WTC11 (cell line): ENCODE measurements at places on chromosomes 6 and 20. TPM values are rescaled to one million over a fixed set of nuclear protein-coding genes. Genes with fewer than 3 reads are reported as not detected.

GRCh38 chr6:17881085-17881858 is 106.2 kb downstream of the KIF13A start:
- H3K27ac ChIP-seq = no peak overlapping the region
- H3K27me3 ChIP-seq = no peaks in the 10 kb centered on the region
- H3K4me3 ChIP-seq = no peak overlapping the region

GRCh38 chr6:104860221-104860620 is 502 bp upstream of the HACE1 start:
- H3K4me3 ChIP-seq = peak overlapping the region; percentile 97
- no peaks in the 10 kb centered on the region for H3K36me3 ChIP-seq
- peaks cover 20% of the 10 kb centered on the region for H3K4me1 ChIP-seq
- H3K27me3 ChIP-seq = peaks cover 5% of the 10 kb centered on the region; the same call in 1 of the 2 replicates
- no peak for DNase-seq

DNA sequence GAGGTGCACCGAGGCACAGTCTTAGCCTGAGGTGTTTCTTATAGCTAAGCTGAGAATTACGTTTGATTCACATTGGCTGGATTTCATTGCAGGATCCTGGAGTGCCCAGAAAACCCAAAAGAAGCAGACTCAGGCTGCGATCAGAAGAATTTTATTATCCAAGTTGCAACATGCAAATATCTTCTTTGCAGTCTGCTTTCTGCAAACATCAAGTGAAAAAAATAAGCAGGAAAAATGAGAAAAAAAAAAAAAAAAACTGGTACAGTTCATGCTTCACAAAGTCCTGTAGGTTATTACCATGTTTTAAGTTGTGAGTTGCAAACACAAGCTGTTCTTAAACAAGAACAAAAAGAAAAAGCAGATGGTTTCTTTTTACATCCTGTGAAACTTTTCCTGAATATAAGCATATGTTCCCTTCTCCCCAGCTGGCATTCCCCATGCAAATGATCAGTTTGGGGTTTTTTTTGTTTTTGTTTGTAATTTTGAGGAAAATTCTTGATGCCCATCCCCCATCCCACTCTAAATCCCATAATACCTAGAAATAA is 349.0 kb downstream of the CBLN4 start:
- H3K4me1 ChIP-seq = no peaks in the 10 kb centered on the region
- peaks cover 9% of the 10 kb centered on the region for H3K27me3 ChIP-seq
- DNase-seq = no peak

- DNase-seq = peak; percentile 45
- peaks cover 16% of the 10 kb centered on the region for H3K36me3 ChIP-seq
- H3K4me1 ChIP-seq = peaks cover 2% of the 10 kb centered on the region; the same call in 1 of the 2 replicates
- peak overlapping the region; percentile 85 for H3K4me3 ChIP-seq
- no peak overlapping the region for H3K27ac ChIP-seq
- H3K27me3 ChIP-seq = peaks cover 46% of the 10 kb centered on the region
Measured at GRCh38 chr20:30488941-30489613, 768.4 kb upstream of the DEFB115 start.

GRCh38 chr6:163341224-163342061 is 73.1 kb upstream of the QKI start:
- peaks cover 17% of the 10 kb centered on the region for H3K27me3 ChIP-seq
- H3K4me3 ChIP-seq = no peak overlapping the region
- DNase-seq = no peak
- H3K36me3 ChIP-seq = no peaks in the 10 kb centered on the region
- H3K27ac ChIP-seq = no peak overlapping the region

DNA sequence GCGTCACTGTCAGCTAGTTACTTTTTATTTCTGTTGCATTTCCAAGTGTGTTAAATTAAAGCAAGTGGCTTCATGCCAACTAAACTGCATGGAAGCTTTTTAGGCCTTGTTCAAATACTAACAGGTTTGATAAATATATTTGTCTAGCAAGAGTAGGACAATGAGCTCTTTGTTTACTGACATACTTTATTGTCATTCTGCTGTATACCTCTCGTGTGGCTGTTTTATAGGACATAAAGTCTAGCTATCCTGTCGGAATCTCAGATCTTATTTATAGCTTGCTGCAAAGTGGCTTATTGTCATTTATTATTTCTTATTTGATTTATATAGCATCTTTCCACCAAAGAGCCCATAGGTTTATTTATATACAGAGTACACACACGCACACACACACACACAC is 711.1 kb downstream of the KIF16B start:
- H3K4me1 ChIP-seq = peaks cover 7% of the 10 kb centered on the region; the same call in 1 of the 2 replicates
- DNase-seq = no peak
- H3K27me3 ChIP-seq = no peaks in the 10 kb centered on the region
- 0 out of 2 replicates have a peak, but pooled peaks cover 5% of the 10 kb centered on the region for H3K36me3 ChIP-seq
- H3K4me3 ChIP-seq = no peak overlapping the region

GRCh38 chr6:4924661-4925271 is 79.1 kb downstream of the RPP40 start:
- peaks cover 6% of the 10 kb centered on the region for H3K36me3 ChIP-seq
- DNase-seq = no peak
- no peaks in the 10 kb centered on the region for H3K27me3 ChIP-seq
- peak overlapping the region; percentile 89 for H3K27ac ChIP-seq
- peaks cover 88% of the 10 kb centered on the region for H3K4me1 ChIP-seq

GRCh38 chr6:44067173-44068139 is 59.8 kb downstream of the MRPL14 start:
- no peak for DNase-seq
- no peaks in the 10 kb centered on the region for H3K36me3 ChIP-seq
- no peak overlapping the region for H3K4me3 ChIP-seq
- no peaks in the 10 kb centered on the region; the same call in 1 of the 2 replicates for H3K27me3 ChIP-seq
- peaks cover 19% of the 10 kb centered on the region for H3K4me1 ChIP-seq
- H3K27ac ChIP-seq = no peak overlapping the region

DNA sequence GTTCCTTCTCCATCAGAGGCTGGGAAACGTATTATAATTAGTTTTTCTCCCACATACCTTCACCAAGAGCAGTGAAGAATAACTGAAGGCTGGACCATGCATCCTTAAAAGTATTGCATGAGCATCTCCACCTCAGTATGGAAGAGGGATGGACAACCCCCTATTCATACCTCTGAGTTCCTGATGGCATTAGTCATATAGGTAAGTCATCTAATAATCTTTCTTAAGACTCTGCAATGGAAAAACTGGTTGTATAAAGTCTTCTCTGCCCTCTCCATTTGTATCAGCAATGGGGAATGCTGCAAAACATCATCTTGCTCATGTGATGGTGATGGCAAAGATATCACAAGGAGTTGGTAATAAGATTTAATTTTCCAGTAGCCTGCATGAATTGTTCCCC is 24.5 kb downstream of the PGM3 start:
- no peak overlapping the region for H3K4me3 ChIP-seq
- H3K27me3 ChIP-seq = no peaks in the 10 kb centered on the region
- H3K4me1 ChIP-seq = no peaks in the 10 kb centered on the region
- peaks cover 73% of the 10 kb centered on the region for H3K36me3 ChIP-seq

- no peak overlapping the region for H3K4me3 ChIP-seq
- H3K27me3 ChIP-seq = no peaks in the 10 kb centered on the region
- no peak for DNase-seq
- peaks cover 42% of the 10 kb centered on the region for H3K4me1 ChIP-seq
- no peaks in the 10 kb centered on the region for H3K36me3 ChIP-seq
Measured at GRCh38 chr20:51423290-51423667, 119.2 kb downstream of the NFATC2 start.

DNA sequence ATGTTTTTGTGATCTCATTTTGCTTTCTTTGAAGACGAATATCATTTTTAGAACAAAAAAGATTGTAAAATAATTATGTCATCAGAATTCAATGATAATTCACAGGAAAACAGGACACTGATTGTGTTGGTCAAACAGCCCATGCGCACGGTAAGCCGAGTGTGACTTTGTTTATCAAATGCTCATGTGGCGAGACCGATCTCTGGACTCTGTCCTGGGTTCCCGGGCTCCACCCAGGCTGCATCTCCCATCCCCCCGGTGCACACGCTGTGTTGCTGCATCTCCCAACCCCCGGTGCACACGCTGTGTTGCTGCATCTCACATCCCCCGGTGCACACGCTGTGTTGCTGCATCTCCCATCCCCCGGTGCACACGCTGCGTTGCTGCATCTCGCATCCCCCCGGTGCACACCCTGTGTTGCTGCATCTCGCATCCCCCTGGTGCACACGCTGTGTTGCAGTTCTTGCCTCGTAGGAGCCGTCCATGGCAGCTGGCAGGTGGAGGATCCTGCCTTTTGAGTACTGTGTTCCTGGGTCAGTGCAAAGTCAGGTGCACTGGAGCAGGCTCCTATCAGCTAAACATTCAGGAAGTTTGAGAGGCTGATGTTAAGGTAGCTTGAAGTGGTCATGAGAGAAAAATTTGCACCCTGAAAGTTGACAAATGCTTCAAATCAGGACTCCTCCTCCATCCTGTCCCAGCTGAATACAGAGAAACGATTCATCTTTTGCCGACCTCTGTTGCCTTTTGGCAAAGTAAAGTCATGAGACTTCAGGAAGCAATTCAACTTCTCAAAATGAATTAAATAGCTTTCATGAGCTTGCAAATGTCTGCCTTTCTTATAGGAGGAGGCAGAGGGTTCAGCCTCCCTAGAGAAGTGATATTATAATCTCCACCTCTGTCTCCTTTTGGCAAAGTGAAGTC is 77.1 kb upstream of the FRMD1 start:
- DNase-seq = no peak
- H3K27me3 ChIP-seq = no peaks in the 10 kb centered on the region; the same call in 1 of the 2 replicates
- no peaks in the 10 kb centered on the region for H3K36me3 ChIP-seq
- peaks cover 36% of the 10 kb centered on the region for H3K4me1 ChIP-seq
- no peak overlapping the region for H3K4me3 ChIP-seq

GRCh38 chr6:79778816-79779215 is 147.7 kb downstream of the SH3BGRL2 start:
- no peak overlapping the region for H3K4me3 ChIP-seq
- no peak overlapping the region for H3K27ac ChIP-seq
- H3K4me1 ChIP-seq = peaks cover 7% of the 10 kb centered on the region
- H3K27me3 ChIP-seq = peaks cover 4% of the 10 kb centered on the region
- H3K36me3 ChIP-seq = no peaks in the 10 kb centered on the region

DNA sequence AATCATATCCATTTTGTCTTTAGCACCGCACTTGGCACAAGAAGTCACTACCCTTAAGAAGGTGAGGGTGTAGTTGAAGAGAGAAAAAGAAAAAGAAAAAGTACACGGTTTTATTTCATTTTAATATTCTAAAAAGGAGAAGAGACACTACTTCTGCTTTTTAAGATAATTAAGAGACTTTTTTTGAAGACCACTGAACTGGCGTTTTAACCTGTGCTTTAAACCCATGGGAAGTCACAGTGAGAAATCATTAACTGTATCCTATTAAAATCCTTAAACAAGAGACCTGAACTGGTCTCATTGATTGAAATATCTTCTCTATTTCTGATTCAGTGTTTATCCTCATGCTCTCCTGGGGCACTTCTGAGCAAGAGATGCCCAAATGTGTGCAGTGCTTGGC is 243.5 kb downstream of the TMEM242 start:
- H3K27ac ChIP-seq = no peak overlapping the region
- no peak overlapping the region for H3K4me3 ChIP-seq
- no peak for DNase-seq
- no peaks in the 10 kb centered on the region for H3K36me3 ChIP-seq
- no peaks in the 10 kb centered on the region for H3K27me3 ChIP-seq

- no peak overlapping the region for H3K27ac ChIP-seq
- H3K36me3 ChIP-seq = no peaks in the 10 kb centered on the region
- DNase-seq = peak; percentile 57
- H3K4me1 ChIP-seq = peaks cover 51% of the 10 kb centered on the region
Measured at GRCh38 chr20:21511850-21512633, 1.8 kb downstream of the NKX2-2 start.

DNA sequence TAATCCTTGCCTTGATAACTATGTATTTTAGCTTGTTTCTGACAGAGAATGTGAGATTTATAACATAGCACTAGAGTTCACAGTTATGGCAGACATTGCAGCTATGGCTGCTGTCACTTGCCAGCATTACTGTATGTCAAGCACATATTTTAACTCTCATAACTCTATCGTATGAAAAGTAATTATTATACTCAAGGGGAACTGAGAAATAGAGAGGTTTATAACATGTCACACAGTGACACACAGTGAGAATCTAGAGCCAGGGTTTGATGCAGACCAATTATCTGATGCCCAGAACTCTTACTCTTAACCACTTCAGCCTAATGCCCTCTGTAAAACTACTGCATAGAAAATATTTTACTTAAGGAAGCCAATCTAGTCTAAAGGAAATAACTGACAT is 1012.4 kb downstream of the GRIK2 start:
- no peaks in the 10 kb centered on the region for H3K27me3 ChIP-seq
- no peak overlapping the region for H3K27ac ChIP-seq
- H3K4me3 ChIP-seq = no peak overlapping the region
- peaks cover 10% of the 10 kb centered on the region for H3K4me1 ChIP-seq
- no peak for DNase-seq

GRCh38 chr6:89197141-89197540 is 20.0 kb downstream of the GABRR1 start:
- H3K27ac ChIP-seq = no peak overlapping the region
- no peak overlapping the region for H3K4me3 ChIP-seq
- H3K27me3 ChIP-seq = peaks cover 6% of the 10 kb centered on the region; the same call in 1 of the 2 replicates
- peaks cover 18% of the 10 kb centered on the region for H3K36me3 ChIP-seq

- DNase-seq = no peak
- H3K4me1 ChIP-seq = peaks cover 20% of the 10 kb centered on the region
- no peak overlapping the region for H3K4me3 ChIP-seq
- H3K36me3 ChIP-seq = peaks cover 5% of the 10 kb centered on the region
- no peaks in the 10 kb centered on the region for H3K27me3 ChIP-seq
Measured at GRCh38 chr6:110095101-110095500, 84.4 kb downstream of the WASF1 start.

DNA sequence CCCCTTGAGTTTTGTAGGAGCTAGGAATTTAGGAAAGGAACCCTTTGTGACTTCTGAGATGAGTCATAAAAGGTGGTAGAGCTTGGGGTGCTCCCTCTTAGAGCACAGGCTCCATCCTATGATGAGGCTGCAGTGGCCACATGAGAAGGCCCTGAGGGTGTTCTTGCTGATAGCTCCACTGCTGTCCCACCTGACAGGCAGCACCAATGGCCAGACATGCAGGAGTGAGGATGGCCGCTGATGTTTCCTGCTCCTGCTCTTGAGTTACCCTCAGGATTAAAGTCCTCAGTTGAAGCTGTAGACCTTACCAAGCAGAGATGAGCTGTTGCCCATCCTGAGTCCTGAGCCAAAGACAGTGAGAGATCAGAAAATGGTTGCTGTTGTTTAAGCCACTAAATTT is 512.1 kb downstream of the CDH26 start:
- H3K4me1 ChIP-seq = peaks cover 23% of the 10 kb centered on the region
- H3K27me3 ChIP-seq = peaks cover 46% of the 10 kb centered on the region
- H3K4me3 ChIP-seq = no peak overlapping the region
- no peak overlapping the region for H3K27ac ChIP-seq
- peaks cover 3% of the 10 kb centered on the region; the same call in 1 of the 2 replicates for H3K36me3 ChIP-seq

The XKR7 gene
- 2.3 to 2.6 TPM (median 2.5 TPM) in 3 replicates for total RNA-seq

The GCNT2 gene
- total RNA-seq = 51.2 to 66.7 TPM (median 62.7 TPM) in 3 replicates

The CALHM4 gene
- total RNA-seq = not detected in 3 replicates

The PHF20 gene
- total RNA-seq = 65.8 to 70.0 TPM (median 66.8 TPM) in 3 replicates

The CCN5 gene
- total RNA-seq = 0.16 to 0.37 TPM (median 0.23 TPM) in 3 replicates

The PROKR2 gene
- total RNA-seq = 1.5 to 2.6 TPM (median 2.0 TPM) in 3 replicates

The PRL gene
- not detected in 3 replicates for total RNA-seq

The OXT gene
- not detected in 3 replicates for total RNA-seq

The ACSS1 gene
- 1.5 to 2.7 TPM (median 2.4 TPM) in 3 replicates for total RNA-seq

The PHF10 gene
- 39.3 to 45.4 TPM (median 44.2 TPM) in 3 replicates for total RNA-seq

The NKAIN2 gene
- 0.33 to 0.64 TPM (median 0.41 TPM) in 3 replicates for total RNA-seq
